Peyer's patch (tissue), 4 donors: ENCODE measurements at places on chromosomes 16 and 17. TPM values are rescaled to one million over a fixed set of nuclear protein-coding genes. Genes with fewer than 3 reads are reported as not detected.

DNA sequence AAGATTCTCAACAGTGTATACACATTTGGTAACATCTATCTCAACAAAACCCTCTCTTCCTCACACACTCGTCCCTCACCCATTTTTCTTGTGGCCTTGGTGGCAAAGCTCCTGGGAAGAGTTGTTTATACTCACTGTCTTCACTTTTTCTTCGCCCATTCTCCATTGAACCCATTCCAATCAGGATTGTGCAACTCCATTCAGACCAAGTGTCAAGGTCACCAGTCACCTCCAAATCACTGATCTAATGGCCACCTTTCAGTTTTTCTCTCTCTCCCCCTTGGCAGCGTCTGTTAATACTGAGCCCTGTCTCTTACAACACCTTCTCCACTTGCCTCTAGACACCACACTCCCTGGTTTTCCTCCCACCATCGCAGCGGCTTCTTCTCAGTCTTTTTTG is 8.6 kb upstream of the SLC13A5 start:
- no peak overlapping the region for H3K27ac ChIP-seq
- H3K4me1 ChIP-seq, result no peaks in the 10 kb centered on the region
- H3K4me3 ChIP-seq, result no peak overlapping the region
- DNase-seq, result no peak

GRCh38 chr16:14491861-14492529 is 138.1 kb downstream of the PARN start:
- no peak overlapping the region for H3K27ac ChIP-seq
- no peak overlapping the region for H3K4me3 ChIP-seq
- H3K36me3 ChIP-seq, result no peaks in the 10 kb centered on the region
- DNase-seq, result no peak
- no peaks in the 10 kb centered on the region for H3K27me3 ChIP-seq

GRCh38 chr17:39965017-39965699 is 2.4 kb downstream of the GSDMA start:
- H3K4me3 ChIP-seq, result no peak overlapping the region
- DNase-seq, result no peak
- no peak overlapping the region for H3K27ac ChIP-seq
- H3K27me3 ChIP-seq, result no peaks in the 10 kb centered on the region
- no peaks in the 10 kb centered on the region for H3K36me3 ChIP-seq

ACAP1 gene
- 30.6 TPM for total RNA-seq

- peak overlapping the region; percentile 55 for H3K4me3 ChIP-seq
- no peaks in the 10 kb centered on the region for H3K27me3 ChIP-seq
- H3K4me1 ChIP-seq, result peaks cover 12% of the 10 kb centered on the region
- H3K27ac ChIP-seq, result no peak overlapping the region
- DNase-seq, result no peak
Observed at GRCh38 chr17:58756246-58757161, 850 bp downstream of the PPM1E start.

DNA sequence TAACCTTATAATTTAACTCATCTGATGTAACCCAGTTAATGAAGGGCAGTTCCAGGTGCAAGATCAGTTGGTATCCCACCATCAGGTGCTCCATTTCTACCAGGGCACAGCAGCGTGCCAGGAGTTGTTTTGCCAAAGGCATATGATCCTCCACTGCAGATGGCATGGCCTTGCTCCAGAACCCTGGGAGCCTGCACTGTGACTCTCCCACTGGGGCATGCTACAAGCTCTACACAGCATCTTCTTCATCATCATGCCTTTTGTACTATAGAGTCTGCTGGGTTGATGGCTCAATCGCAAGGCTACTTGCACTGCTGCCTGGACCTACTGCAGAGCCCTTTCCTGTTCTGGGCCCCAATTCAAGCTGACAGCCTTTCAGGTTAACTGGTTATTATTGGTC is 11.3 kb upstream of the MAPT start:
- H3K27ac ChIP-seq, result no peak overlapping the region
- DNase-seq, result no peak
- no peaks in the 10 kb centered on the region for H3K36me3 ChIP-seq
- H3K4me1 ChIP-seq, result no peaks in the 10 kb centered on the region

GRCh38 chr17:31415004-31415454 is 23.6 kb downstream of the RAB11FIP4 start:
- no peaks in the 10 kb centered on the region for H3K4me1 ChIP-seq
- H3K4me3 ChIP-seq, result no peak overlapping the region
- no peak for DNase-seq
- H3K27ac ChIP-seq, result no peak overlapping the region

GRCh38 chr17:42233994-42234393 is 39.7 kb upstream of the GHDC start:
- no peaks in the 10 kb centered on the region for H3K27me3 ChIP-seq
- DNase-seq, result no peak
- H3K36me3 ChIP-seq, result no peaks in the 10 kb centered on the region
- H3K27ac ChIP-seq, result no peak overlapping the region
- no peaks in the 10 kb centered on the region for H3K4me1 ChIP-seq

DNA sequence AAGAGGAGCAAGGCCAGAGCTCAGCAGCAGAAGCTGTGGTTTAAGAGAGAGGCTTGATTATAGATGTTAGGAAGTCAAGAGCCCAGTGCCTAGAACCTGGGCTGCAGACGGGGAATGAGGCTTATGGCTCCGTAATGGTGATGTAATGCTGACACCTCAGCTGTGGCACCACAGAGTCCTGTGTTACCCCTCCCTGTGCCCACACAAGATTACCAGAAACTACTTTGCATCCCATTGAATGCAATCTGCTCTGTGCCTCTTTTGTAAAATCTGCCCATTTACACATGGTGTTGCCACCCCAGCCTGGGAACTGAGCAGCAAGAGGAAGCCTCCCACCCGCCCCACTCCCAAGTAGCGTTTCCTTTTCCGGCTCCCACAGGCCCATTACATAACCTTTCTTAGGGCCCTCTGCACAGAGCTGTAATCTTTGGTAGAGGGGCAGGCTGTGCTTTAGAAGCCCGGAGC is 57.0 kb downstream of the PITPNC1 start:
- peak overlapping the region; percentile 67 for H3K27ac ChIP-seq
- H3K36me3 ChIP-seq, result no peaks in the 10 kb centered on the region
- no peak for DNase-seq

RECQL5 gene
- 40.6 TPM for total RNA-seq

PFAS gene
- total RNA-seq, result 63.5 TPM

DNA sequence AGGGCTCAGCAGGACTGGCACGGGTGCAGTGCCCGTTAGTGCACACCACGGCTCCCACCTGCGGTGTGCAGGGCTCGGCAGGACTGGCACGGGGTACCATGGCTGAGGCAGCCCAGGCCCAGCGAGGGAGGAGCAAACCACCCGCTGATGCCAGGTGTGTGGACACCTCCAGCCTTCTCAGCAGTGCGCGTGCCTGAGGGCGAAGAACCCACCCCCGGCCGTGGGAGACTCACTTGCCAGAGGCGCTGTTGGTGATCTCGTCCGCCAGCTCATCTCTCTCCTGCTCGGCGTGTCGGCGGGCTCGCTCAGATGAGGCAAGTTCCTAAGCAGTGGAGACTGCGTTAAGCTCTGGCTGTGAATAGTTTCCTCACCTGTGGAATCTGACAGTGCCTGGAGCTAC is 45.4 kb downstream of the NDEL1 start:
- H3K4me3 ChIP-seq, result no peak overlapping the region
- H3K4me1 ChIP-seq, result no peaks in the 10 kb centered on the region
- no peak overlapping the region for H3K27ac ChIP-seq
- DNase-seq, result no peak
- no peaks in the 10 kb centered on the region for H3K27me3 ChIP-seq

- no peak for DNase-seq
- H3K4me1 ChIP-seq, result no peaks in the 10 kb centered on the region
- no peaks in the 10 kb centered on the region for H3K36me3 ChIP-seq
- no peak overlapping the region for H3K27ac ChIP-seq
Observed at GRCh38 chr17:75910699-75911098, 6.0 kb upstream of the MRPL38 start.

DNA sequence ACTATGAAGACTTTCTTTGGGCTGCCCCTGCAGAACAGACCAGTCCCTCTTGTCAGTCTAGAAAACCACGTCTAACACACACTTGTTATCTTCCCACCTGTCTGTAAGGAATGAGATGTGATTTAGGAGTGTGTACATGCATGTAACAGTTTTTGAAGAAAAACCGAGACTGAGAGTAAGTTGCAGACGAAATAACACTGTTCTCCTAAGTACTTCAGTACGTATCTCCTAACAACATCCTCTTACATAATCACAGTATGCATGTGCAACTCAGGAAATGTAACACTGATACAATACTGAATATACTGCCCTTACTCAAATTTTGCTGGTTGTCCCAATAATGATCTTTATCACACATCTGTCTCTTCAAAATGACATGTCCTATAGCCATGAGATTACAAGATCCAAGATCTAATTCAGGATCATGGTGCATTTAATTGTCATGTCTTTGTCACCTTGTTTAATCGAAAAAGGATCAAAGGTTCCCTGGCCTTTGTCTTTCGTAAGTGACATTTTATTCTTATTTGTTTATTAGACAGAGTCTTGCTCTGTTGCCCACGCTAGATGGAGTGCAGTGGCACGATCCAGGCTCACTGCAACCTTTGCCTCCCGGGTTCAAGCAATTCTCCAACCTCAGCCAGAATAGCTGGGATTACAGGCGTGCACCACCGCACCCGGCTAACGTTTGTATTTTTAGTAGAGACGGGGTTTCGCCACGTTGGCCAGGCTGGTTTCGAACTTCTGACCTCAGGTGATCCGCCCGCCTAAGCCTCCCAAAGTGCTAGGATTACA is 25.6 kb downstream of the CREBBP start:
- no peaks in the 10 kb centered on the region for H3K27me3 ChIP-seq
- H3K36me3 ChIP-seq, result no peaks in the 10 kb centered on the region
- peaks cover 22% of the 10 kb centered on the region for H3K4me1 ChIP-seq
- H3K27ac ChIP-seq, result no peak overlapping the region
- H3K4me3 ChIP-seq, result no peak overlapping the region
- no peak for DNase-seq

DNA sequence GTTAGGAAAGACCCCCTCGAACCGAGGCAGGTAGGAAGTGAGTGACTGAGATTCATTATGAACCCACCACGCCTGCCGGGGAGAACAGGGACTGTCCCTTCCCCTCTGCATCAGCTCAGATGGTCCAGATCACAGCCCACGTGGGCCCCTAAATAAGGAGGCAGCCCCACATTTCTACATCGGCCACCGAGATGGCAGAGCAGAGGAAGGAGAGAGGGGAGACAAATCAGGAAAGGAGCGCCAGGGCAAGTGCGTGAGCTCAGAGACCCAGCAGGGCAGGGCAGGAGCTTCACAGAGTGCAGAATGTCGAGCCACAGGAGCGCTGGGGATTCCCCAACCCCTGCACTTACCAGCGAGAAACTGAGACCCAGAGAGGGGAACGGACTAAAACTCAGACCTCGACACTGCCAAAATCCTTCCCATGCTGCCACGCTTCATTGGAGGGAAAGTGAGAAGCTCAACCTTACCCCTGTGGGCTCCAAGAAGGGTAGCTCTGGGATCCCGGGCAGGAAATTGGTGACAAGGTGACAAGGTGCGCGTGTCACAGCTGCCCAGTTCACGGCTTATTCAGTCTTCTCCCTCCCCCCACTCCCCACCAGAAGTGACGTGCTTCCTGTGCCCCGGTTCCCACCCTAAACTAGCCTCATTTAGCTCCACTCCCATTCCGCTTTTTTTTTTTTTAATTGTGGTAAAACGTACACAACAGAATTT is at the start of gene ICAM2:
Gene ICAM2 (minus strand): TSS at position 578 of the 711 bp plus-strand sequence. CDS start 13,942 bp downstream, outside the sequence.
- no peaks in the 10 kb centered on the region for H3K27me3 ChIP-seq
- no peaks in the 10 kb centered on the region for H3K4me1 ChIP-seq
- peak within 1 kb of the TSS; percentile 50 for H3K4me3 ChIP-seq
- peak within 1 kb of the TSS; percentile 85 for H3K27ac ChIP-seq
- no peak for DNase-seq

OTOP2 gene
- total RNA-seq, result 8.8 TPM

DNA sequence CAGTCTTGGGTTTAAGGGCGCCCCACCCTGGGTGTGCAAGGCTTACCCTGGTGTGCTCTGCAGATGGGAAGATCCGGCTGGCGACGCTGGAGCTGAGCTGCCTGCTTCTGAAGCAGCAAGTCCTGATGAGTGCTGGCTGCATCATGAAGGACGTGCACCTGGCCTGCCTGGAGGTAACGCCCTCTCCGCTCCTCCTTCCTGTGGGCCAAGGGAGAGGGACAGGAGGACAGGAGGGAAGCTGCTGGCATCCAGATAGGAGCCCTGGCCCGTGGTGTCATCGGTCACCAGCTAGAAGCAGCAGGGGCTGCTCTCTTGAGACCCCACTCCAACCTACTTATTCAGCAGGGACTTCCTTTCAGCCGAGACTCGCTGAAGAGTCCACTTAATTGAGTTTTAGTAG is 97.8 kb downstream of the CLEC16A start:
- no peak for DNase-seq
- no peak overlapping the region for H3K27ac ChIP-seq
- H3K27me3 ChIP-seq, result no peaks in the 10 kb centered on the region
- no peaks in the 10 kb centered on the region for H3K4me1 ChIP-seq
- H3K36me3 ChIP-seq, result peaks cover 66% of the 10 kb centered on the region
- no peak overlapping the region for H3K4me3 ChIP-seq

GRCh38 chr16:56910654-56911539 is 21.0 kb upstream of the HERPUD1 start:
- no peaks in the 10 kb centered on the region for H3K27me3 ChIP-seq
- no peak for DNase-seq
- H3K4me3 ChIP-seq, result no peak overlapping the region
